ENCODE measurements at places on chromosomes 1 and 21. TPM values are rescaled to one million over a fixed set of nuclear protein-coding genes. Genes with fewer than 3 reads are reported as not detected.

Gene DENND4B
- total RNA-seq, result 23.1 TPM

Gene PTPRF
- 993 TPM for total RNA-seq

Gene LCK
- total RNA-seq, result under 0.01 TPM

Gene COQ8A
- 4.4 TPM for total RNA-seq

Gene PDPN
- 3.1 TPM for total RNA-seq

Gene EPS8L3
- total RNA-seq, result not detected

Gene CACNA1E
- total RNA-seq, result under 0.01 TPM

Gene PODN
- not detected for total RNA-seq

Gene FAM229A
- 0.34 TPM for total RNA-seq

Gene CD2
- total RNA-seq, result not detected

Gene PTPN14
- total RNA-seq, result 55.7 TPM

Gene PLA2G2A
- not detected for total RNA-seq

Gene GJA5
- under 0.01 TPM for total RNA-seq

Gene TDRD10
- total RNA-seq, result not detected

Gene F13B
- total RNA-seq, result not detected

Gene GBP6
- total RNA-seq, result 82.7 TPM

Gene PDZK1IP1
- 0.68 TPM for total RNA-seq

Gene DCDC2B
- not detected for total RNA-seq

Gene TNFRSF18
- 0.34 TPM for total RNA-seq

Gene RHBG
- total RNA-seq, result not detected

Measured in nasal cavity respiratory epithelium epithelial cell of viscerocranial mucosa (primary cell).